Substantia nigra (tissue), 51 donors: ENCODE measurements at places on chromosomes 2 and 18.

DNA sequence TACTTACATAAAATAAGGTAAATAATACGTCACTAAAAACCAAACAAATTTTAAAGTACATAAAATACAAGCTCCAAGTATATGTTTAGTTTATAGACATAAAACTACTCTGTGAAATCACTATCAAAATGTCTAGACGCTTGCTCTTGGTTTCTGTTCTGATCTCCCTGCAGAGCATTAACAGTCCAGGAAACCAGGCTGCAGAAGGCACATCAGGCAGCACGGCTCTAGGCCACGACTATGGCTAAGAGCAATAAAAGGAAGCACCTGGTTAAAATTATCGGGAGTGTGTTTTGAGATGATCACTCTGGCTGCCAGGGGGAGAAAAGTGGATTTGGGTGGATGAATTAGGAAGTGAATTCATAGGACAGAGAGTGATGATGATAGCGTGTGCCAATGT is 196.0 kb upstream of the SPHKAP start:
- no peak for DNase-seq

GRCh38 chr2:86020984-86021383 is 84.7 kb downstream of the POLR1A start:
- peak; percentile 77 for DNase-seq

GRCh38 chr2:100783987-100784386 is 36.0 kb upstream of the NPAS2 start:
- no peak for DNase-seq

DNA sequence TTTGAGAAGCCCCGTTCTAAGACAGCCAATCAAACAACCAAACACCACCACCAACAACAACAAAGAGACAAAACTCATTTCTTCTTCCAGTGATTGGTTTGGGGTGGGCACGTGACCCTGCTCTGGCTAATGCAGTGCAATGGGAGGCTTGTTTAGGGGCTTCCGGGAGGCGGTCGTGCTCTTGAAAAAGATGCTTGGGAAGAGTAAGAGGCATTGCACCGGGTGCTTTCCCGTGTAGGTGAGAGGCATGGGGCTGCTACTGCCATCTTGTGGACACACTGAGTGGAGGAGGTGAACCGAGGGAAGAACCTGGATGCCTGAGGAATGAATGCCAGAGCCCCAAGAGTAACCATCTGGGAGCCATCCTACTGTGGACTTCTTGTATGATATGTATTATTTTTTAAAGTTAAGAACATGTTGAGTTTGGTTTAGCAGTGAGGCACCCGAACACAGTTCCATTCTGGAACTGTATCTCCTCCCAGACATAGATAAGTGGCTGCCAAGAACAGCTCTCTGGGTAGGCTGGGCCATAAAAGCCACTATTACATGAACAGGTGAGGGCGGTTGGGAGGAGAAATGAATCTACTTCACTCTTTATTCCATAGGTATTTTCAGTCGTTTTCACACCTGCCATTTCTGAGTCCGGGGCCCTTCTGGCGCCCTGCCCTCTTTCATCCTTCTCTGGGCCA is 19.1 kb upstream of the ARHGAP25 start:
- DNase-seq: no peak

DNA sequence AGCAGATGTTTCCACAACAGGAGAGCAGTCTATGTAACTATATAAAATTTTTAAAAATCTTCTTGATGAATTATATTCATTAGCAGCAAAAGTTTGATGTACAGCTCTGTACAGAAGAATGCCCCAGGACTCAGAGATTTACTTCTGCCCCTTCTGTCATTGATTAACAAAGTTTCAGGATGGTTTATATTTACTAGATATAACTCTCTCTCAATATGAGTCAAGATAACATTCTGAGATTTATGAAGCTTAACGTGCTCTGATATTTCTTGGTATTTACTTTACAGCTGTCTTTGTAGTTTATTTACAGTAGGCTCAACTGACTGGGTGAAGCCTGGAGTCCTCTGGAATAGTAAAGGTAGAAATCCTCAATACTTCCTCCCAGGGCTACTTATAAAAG is 93.6 kb upstream of the HNMT start:
- DNase-seq: no peak

DNA sequence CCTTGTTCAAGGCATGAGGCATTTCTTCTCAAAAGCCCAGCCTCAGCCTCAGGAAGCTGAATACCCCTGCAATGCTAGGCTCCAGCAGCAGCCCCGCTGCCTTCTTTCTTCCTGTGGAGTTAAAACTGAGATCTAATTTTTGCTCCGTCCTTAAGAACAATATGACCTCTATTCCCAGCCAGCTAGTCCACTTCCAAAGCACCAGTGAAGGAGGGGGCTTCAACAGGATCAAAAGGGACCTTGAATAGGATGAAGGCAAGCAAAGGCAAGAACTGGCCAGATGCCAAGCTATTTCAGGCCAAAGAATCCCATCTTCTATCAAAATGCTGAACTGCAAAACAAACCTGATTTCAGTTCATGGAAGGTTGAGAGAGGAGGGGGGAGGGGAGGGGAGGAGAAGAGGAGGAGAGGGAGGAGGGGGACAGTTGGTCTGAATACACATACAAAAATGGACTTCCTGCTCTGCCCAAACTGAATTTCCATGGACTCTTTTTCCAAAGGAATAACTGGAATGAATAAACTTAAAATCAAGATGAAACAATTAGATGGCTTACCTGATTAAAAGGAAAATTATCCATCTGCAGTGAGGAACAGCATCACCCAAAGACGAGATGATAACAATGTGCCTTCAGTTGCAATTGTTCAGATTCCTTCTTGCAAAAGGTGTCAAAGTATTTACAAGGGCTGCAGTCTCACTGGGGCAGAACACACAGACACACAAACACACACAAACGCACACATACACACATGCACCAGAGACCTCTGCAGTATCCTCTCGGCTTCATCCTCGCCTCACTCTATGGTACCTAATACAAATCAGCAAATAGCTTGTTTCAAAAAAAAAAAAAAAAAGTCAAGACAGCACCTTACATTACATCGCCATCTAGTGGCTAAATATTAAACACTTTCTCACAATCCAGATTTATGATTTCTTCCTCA is at the start of gene SCN1A:
SCN1A (minus strand) TSS at position 804 of the 939 bp plus-strand sequence. CDS start 54,399 bp downstream, outside the sequence.
- peak; percentile 18 for DNase-seq

- DNase-seq: no peak
These were observed 25.2 kb downstream of the HS1BP3 start for GRCh38 chr2:20625491-20626391.

DNA sequence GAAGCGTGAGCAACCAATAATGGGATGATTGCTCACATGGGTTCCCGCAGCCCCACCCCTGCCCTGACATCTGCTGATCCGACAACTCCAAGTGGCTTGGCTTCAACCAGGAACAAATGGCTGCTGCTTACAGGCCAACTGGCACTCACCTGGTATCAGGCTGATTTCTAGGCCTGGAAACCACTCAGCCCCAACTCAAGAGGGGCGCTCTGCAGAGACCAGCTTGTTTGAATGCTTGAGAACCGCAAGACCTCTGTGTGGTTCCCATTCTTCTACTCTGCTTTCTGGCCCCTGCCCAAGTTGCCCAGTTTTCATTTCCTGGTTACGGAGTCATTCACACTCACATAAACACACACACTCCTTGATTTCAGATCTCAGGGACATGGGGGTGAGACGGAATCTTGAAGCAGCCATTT is 52.0 kb downstream of the TNP1 start:
- no peak for DNase-seq

GRCh38 chr18:79248495-79249060 is 147.2 kb upstream of the NFATC1 start:
- DNase-seq: no peak

DNA sequence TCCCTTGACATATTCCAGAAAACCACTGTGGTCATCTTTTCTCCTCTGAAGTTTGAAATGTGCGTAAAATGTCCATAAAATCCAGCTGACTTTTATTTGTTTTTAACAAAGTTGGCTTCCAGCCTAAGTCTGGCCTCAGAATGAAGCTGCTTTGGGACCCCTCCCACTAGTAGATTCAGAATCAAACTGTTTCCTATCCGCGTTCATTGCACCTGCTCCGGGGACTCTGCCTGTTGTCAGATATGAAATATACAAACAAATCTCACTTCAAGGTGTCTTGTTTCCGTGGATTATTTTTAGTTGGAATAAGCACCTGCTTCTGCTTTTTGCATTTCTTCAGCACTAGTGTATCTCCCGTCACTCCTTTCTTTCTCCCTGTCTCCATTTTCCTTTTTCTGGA is 115.7 kb upstream of the FHL2 start:
- DNase-seq: no peak

DNA sequence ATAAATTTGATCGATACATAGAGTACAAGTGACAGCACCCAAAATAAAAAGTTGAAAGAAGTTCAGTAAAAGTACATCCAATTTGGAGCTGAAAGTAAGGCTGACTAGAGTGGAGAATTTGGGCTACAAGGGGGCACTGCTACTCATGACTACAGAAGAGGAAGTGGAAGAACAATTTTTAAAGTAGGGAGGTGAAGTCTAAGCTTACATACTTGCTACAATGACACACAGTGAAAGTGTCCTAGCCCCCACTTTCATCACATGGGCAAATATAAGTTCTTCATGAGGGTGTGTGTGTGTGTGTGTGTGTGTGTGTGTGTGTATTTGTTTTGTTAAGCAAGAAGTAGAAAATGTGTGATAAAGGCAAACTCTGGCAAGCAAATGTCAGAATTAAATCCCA is 45.7 kb downstream of the MAP3K2 start:
- no peak for DNase-seq

GRCh38 chr18:42936289-42936688 is 179.2 kb downstream of the RIT2 start:
- DNase-seq: no peak

- DNase-seq: no peak
These were observed 250.5 kb downstream of the NYAP2 start for GRCh38 chr2:225650041-225650440.

DNA sequence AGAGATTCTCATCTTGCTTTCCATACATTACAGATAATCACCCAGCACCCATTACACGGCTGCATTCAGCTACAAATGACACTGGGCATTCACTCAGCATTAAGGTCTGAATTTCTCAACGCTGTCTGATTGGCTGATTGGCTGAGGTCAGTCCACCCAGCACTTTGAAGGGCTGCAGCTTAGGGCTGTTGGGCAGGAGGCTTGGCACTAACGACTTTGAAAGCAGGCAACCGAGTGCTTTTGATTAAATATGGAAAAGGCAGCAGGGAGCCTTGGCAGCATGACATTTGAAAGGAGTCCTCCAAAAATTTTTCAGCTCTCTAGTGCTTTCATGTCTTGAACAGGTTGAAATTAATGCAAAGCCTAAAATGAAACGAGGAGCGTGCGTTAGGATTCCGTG is 253.0 kb downstream of the DCDC2C start:
- DNase-seq: no peak

DNA sequence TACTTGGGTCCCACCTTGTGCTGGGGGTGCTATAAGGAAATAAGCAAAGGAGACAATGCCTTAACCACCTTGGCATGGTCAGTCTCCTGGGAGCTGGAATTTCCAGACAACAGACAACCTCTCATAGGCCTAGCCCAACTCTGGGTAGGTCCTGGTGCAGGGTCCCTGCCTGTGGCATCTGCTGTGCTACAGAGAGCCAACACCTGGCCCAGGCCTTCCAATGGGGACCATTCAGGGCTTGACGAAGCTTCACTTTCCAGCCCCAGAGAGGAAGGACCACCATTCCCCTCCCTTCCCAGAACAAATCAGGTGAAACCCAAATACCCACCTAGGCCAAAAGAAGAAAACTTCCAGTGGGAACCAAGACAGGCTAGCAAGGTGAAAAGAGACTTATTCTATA is 82.8 kb downstream of the SMAD7 start:
- DNase-seq: no peak

- DNase-seq: no peak
These were observed 20.1 kb downstream of the SLC66A3 start for GRCh38 chr2:11175293-11175795.

DNA sequence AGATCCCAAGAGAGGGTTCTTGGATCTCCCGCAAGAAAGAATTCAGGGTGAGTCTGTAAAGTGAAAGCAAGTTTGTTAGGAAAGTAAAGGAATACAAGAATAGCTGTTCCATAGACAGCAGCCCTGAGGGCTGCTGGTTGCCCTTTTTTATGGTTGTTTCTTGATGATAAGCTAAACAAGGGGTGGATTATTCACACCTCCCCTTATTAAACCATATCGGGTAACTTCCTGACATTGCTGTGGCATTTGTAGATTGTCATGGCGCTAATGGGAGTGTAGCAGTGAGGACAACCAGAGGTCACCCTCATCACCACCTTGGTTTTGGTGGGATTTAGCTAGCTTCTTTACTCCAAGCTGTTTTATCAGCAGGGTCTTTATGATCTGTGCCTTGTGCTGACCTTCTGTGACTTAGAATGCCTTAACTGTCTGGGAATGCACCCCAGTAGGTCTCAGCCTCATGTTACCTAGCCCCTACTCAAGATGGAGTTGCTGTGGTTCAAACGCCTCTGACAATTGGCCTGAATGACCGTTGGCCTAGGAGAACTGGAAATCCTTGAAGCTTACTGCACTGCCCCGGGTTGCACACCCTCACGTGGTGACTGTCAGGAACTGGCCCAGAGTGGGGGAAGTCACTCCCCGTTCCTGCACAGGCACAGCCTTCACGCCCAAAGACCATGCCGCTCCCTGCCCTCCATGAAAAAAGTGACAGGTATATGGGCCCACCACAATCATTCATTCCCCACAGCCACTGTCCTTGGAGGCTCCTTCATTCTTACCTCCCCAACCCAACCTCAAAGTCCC is 136.9 kb downstream of the SEPTIN10 start:
- no peak for DNase-seq

DNA sequence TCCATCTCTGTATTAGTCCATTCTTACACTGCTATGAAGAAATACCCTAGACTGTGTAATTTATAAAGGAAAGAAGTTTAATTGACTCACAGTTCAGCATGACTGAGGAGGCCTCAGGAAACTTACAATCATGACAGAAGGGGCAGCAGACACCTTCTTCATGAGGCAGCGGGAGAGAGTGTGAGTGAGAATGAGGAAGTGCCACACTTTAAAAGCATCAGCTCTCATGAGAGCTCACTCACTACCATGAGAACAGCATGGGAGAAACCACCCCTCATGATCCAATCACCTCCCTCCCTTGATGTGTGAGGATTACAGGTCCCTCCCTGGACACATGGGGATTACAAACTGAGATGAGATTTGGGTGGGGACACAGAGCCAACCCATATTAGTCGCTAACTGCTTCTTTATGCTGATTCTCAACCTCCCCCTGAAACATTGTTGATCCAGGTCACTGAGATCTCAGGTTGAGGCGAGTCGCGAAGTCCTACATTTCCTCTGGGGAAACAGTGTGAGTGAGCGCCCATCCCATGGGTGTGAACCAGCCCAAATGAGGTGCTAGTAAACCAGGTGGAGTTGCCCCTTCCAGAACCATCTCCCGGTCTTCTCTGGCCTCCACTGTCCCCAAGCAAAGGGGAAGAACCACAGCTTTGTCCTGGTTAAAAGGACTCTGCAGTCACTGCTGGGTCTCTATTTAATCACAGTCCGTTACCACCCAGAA is 123.8 kb downstream of the CAPN13 start:
- no peak for DNase-seq
